ENCODE measurements at places on chromosomes 5 and 9.

DNA sequence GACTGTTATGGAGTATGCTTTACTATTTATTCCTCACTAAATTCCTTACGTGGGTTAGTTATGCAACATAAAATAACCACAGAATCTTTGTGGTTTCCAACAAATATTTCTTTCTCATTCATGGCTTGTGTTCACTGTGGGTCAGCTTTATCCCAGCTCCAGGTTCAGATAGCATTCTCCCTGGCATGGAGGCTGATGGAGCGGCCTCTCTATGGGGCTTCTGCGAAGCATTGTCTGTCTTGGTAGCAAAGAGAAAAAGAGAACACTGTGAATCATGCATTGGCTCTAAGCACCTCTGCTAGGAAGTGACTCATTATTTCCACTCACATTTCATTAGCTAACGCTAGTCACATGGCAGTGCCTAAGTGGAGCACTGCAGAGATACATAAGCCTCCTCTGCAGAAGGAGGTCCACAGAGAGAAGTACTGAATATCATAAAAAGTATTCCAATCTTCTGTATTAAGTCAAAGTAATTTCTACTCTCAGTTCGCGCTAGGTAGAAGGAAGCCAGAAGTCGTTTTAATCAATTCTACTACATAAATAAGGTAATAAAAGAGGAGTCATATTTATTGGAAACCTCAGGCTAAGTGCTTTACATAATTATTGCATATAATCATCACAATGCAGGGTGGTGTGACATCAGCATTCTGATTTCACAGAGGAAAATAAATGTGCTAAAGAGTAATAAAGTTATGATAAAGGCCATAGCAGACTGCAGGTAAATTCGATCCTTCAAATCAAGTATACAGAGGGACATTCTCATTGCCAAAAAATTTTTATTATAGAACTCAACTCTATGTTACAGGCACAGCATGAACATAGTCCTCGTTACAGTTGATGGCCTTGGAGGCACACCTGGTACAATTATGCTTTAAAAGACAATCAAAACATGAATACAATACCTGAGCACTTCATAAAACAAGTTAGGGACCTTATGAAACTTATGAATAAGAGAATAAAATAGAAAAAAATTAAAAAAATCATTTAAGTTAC, 531.1 kb downstream of the CETN3 start:
- DNase-seq: no peak

- no peak for DNase-seq
These were observed 551.2 kb upstream of the KLF4 start for GRCh38 chr9:108040783-108041182.

GRCh38 chr5:151230048-151230680, 6.3 kb upstream of the CCDC69 start:
- no peak for DNase-seq

- no peak for DNase-seq
These were observed 384.1 kb downstream of the DMRT2 start for GRCh38 chr9:1434052-1434767.

GRCh38 chr5:62296998-62297397, 9.0 kb upstream of the KIF2A start:
- no peak for DNase-seq
